Stimulated activated naive CD8-positive, alpha-beta T cell treated with anti-CD3 and anti-CD28 coated beads, Interleukin-15, amount 100 ng/mL, for 72 hours (primary cell): ENCODE measurements at places on chromosomes 1 and 21.

GRCh38 chr1:156245451-156246232, 2.2 kb downstream of the PAQR6 start:
- peak; percentile 47 for DNase-seq

DNA sequence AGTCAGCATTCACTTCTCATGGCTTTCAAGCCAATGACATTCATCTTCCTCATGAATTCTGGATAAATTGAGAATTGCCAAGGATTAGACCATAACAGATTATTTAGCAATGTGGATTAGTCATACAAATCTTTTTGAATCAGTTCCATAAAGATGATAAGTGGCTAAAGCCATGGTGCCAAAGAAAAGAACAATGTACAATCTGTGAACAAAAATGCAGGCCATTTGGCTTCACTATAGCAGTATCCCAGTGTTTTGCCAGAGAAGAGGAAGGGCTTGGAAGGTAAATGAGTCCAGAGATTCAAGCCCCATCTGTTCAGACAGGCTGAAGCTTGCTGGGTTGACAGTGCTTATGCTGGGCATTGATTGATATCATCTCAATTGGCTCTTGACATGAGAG, 376.4 kb upstream of the LRRC7 start:
- DNase-seq: no peak

- no peak for DNase-seq
These were observed 297.0 kb upstream of the NCAM2 start for GRCh38 chr21:20701235-20701634.

- DNase-seq: no peak
These were observed 12.6 kb downstream of the COL6A1 start for GRCh38 chr21:45994086-45994661.

DNA sequence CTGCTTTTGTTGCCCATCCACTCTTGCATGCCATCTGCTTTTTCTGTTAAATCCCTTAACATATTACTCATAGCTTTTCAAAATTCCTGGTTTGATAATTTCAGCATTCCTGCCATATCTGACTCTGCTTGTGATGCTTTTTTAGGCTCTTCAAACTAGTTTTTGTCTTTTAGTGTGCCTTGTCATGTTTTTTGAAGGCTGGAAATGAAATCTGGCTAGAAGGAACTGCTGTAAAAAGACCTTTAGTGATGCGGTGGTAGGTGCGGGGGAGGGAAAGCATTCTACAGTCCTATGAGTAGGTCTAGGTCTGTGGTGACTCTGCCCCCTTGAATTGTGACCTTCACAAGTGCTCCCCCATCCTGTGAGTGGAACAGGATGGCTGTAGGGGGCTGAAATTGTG, 15.0 kb upstream of the S100B start:
- no peak for DNase-seq

- no peak for DNase-seq
These were observed 161.0 kb upstream of the KAZN start for GRCh38 chr1:14437417-14437918.

DNA sequence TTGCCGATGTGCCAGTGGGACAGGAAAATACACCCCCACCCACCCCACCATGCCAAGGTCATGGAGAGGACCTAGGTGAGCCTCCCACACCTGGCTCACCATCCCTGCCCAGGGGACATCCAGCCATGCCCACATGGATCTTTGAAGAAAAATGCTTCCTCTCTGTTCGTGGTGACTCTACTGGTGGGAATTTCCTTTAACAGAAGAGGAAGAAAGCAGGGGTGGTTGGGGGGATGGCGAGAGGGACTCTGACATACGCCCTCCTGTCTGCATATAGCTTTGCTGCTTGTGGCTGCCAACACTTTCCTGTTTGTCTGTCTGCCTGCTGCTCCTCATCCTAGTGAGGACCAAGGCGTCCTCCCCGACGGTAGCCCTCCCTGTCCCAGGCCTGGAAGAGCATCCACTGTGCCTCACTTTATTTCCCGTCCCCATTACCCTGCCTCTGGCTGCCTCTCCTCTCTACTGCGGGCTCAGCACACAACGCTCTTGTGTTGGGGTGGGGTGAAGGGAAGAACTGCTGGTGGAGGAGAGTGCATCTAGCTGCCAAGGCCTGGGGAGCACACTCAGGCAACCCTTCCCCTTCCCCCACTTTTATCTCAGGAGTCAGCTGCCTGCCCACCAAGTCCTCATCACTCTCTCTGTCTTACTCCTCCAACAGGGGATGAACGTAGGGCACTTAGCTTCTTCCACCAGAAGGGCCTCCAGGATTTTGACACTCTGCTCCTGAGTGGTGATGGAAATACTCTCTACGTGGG, 2.5 kb downstream of the SEMA4A start:
- DNase-seq: no peak

- DNase-seq: no peak
These were observed 5.4 kb downstream of the BARHL2 start for GRCh38 chr1:90711696-90712095.

GRCh38 chr21:34336756-34337391, 26.9 kb upstream of the KCNE2 start:
- DNase-seq: no peak

DNA sequence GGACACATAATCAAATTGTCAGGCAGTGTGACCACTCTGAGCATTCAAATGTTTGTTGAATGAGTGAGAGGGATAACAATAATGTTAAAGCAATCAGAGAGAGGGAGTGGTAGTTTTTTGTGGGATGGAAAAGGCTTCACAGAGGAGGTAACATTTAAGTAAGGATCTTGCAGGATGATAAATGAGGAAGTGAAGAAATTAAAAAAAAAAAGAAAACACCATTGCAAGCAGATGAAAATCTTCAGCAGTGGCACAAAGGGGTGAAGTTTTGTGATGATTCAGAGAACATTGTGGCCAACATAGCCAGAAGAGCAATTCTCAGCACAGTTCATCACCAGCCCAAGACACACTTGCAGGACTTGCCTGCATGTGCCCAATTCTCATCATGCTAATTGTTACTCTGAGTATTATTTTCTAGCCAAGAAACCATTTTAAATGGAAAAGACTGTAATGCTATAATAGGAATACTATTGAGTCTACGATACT, 35.0 kb downstream of the OVGP1 start:
- no peak for DNase-seq

- no peak for DNase-seq
These were observed 483.9 kb downstream of the DISC1 start for GRCh38 chr1:232110281-232111090.

- peak; percentile 25 for DNase-seq
These were observed 1.7 kb upstream of the SORT1 start for GRCh38 chr1:109399326-109399957.

GRCh38 chr1:211591980-211592493, 13.1 kb upstream of the SLC30A1 start:
- no peak for DNase-seq
